ENCODE measurements at places on chromosomes 6 and 20.

GRCh38 chr6:149095842-149096241 is 221.7 kb upstream of the TAB2 start:
- DNase-seq: no peak

DNA sequence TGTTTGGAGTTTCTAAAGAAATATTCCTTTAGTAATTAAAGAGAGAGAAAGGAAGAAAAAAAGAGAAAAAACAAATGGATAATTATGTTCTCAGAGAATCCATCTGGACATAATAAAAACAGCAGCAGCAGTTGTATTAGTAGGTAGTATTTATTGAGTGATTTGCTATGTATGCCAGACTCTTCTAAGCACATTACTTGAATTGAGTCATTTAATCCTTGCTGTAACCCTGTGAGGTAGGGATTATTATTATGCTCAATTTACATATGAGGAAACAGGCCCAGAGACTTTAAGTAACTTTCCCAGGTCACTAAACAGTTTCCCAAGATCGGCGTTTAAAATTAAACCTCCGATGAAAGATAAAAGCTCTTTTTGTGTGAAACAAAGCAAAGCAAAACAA is 238.8 kb downstream of the TSHZ2 start:
- DNase-seq: no peak

- no peak for DNase-seq
Observed at GRCh38 chr6:154786144-154786868, 53.1 kb downstream of the SCAF8 start.

DNA sequence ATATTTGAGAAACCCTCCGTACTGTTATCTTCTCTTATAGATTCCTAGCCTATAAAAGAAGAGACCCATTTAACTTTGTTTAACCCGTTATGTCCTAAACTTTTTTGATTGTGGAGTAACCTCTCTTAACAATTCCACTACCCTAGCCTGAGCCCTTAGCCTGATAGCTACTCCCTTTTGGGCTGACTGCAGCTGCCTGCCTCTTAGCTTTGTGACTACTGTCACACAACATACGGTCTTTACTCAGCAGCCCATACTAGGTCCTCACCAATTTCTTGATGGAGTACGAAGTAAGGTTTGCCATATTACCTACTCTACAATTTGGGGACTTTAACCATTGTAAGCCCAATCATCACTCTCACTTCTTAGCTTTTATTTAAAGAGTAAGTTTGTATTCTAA is 72.7 kb downstream of the QRSL1 start:
- no peak for DNase-seq

DNA sequence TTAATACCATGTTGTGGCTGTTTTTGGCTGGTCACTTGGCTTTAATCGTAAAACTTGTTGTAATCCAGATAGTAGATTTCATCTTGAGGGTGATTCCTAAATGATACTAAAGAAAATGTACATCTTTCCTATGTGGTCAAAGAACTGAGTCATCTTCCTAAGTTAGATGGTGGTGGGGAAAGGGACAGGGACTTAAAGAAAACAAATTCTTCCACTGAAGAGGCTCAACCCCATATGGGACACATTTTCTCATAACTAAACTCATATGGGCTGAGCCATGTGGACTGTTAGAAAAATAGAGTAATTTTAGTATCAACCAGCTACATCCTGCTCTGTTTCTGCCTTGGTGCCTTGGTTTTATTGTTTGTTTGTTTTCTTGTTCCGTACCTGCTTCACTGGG is 155.8 kb downstream of the TSHZ2 start:
- DNase-seq: no peak

- DNase-seq: no peak
Observed at GRCh38 chr6:124947971-124948451, 14.2 kb upstream of the RNF217 start.

DNA sequence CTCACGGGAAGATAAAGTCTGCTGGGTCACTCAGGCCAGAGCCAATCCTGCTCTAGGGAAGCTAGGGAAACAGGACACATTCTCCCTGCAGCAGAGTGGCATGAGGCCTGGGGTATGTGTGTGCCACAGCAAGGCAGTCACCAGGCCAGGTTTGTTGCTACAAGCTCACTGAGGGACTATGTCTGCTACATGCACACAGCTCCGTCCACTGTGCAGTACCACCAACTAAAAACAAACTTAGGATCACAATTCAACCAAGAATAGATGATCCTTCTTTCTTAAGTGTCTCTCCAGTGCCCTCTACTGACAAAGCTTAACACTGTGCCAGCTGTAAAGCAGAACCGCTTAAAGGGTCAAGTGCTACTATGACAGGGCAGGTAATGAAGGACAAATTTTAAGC is 192.5 kb downstream of the PTPRK start:
- no peak for DNase-seq

- peak; percentile 72 for DNase-seq
Observed at GRCh38 chr6:113654396-113654795, 202.7 kb upstream of the MARCKS start.

DNA sequence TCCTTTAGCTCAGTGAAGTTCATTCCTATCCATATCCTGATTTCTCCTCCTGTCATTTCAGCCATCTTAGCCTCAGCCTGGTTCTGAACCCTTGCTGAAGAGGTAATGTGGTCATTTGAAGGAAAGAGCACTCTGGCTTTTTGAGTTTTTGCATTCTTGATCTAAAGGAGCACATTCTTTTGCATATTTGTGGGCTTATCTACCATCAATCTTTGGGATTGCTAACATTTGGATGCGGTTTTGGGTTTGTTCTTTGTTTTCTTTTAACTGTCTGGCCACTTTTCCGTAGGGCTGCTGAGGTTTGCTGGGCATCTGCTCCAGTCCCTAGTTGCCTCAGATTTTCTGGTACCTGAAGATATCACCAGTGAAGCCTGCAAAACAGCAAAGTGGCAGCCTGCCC is 238.3 kb downstream of the EPM2A start:
- no peak for DNase-seq

DNA sequence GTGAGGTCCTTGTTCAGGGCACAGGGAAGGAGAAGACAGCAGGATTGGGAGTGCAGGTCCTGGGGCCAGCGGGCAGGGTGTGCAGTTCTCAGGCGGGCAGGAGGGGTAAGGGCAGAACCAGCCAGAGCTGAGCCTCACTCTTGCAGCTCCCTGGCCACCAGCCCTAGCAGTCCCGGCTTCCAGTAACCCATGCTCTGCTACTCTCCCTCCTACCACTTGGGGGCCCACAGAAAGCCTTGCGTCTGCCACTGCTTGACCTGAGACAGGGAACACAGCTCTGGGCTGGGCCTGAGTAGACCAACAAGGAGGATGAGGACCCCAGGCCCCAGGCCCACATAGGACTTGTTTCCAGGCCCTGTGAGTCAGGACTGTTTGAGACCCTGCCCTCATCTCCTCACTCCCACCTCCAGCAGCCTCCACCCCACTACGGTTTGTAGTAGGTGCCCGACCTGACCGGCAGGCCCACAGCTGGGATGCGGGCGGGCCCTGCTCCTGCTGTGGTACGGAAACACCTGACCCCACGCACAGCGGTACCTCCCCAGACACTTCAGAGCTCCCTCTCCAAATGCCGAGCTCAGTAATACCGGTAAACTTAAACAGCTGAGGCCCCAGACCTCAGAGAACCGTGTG is 39.2 kb downstream of the KCNK5 start:
- DNase-seq: peak; percentile 34

DNA sequence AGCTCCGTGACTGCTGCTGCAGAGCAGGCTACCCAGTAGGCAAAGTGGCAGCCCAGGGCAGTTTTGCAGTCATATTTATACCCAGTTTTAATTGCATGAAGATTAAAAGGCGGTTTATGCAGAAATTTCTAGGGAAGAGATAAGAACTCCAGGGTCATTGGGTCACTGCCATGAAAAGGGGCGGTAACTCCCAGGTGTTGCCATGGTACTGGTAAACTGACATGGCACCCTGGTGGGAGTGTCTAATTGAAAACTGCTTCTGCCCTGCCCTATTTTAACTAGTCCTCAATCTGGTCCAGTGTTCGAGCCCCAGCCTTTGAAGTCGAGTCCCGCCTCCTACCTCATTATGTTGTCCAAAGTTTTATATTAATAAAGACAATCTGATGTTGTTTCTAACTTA is 75.0 kb upstream of the FUCA2 start:
- no peak for DNase-seq

DNA sequence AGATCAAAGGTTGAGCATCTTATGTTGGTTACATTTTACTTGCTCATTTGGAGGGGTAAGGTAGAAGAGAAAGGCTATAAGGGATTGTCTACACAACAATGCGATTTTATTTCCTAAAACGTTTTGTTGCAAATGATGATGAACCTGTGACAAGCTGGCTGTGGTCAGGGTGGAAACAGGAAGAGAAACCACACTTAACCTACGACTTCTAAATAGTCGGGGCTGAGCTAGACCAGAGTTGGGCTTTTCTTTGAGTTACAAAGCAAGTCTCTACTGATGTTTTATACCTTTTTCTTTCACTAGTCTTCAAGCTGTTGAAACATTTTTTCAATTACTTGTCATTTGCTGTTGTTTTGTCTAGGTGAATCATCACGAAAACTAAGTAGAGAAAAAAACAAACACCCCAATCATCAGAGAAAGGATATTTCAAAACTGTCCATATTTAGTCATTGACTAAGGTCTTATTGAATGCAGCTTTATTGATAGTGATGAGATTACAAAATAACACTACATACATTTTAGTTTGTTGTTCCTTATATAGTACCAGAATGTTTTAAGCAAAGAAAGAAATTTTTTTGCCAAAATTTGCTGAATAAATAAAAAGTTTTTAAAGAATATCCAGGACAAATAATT is 18.0 kb downstream of the KLHL31 start:
- DNase-seq: no peak

DNA sequence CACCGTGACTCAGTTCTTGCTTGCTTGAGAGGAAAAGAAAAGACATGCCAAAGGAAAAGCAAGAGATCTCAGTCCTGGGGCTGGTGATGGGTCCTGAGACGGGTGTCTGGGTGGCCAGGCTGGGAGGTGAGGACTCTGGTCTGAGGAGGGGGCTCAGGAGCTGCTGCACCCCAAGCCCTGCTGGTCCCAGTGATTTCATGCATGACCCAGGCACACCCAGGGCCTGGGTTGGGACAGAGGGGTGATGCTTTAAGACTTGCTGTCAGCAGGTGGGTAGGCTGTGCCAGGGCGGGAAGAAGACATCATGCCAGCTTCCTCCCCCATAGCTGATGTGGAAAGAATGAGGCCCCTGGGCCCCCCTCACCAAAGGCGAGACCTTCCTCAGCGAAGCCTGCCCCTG is 65.1 kb upstream of the PMEPA1 start:
- no peak for DNase-seq

- DNase-seq: no peak
Observed at GRCh38 chr6:119764927-119765681, 415.5 kb upstream of the MAN1A1 start.
